ENCODE measurements at places on chromosomes 4 and X.

DNA sequence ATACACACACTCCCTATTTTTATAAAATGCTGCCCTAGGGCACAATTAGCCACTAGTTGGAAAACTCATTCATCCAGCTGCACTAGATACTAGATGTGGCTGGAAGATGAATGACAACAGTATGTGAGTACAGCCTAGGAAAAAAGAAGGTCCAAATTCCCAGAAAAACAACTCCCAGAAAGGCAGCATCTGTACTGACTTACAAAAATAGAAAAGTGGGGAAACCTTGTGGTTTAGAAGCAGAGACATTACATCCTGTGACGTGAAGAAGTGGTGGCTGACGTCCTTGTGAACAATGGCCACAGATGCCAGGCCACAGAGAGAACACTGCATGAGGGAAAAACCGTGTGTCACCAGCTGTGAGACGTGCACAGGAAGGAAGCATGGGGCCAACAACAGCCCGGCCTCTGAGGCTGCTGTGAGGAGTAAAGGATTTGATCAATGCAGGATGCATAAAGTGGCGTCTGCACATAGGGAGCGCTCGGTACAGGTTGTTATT is 81.2 kb downstream of the SPRY1 start:
- DNase-seq, result peak; percentile 17

DNA sequence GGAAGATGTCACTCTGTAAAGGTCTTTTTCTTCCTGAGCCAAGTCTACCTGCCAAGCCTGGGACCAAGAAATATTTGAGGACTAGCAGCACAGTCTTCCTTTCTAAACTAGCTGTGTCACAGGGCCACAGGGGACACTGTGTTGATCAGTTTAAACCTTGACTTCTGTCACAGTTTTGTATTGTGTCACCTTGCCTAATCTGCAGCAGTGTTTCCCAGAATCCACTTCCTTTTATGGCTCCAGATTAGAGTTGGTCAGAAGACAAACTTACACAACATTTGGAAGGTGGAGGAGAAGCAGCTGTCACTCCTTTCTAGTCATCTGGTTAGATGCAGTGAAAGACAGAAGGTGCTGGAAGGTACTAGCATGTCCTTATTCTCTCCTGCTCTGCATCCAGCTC is 143.1 kb upstream of the BCOR start:
- DNase-seq, result no peak

DNA sequence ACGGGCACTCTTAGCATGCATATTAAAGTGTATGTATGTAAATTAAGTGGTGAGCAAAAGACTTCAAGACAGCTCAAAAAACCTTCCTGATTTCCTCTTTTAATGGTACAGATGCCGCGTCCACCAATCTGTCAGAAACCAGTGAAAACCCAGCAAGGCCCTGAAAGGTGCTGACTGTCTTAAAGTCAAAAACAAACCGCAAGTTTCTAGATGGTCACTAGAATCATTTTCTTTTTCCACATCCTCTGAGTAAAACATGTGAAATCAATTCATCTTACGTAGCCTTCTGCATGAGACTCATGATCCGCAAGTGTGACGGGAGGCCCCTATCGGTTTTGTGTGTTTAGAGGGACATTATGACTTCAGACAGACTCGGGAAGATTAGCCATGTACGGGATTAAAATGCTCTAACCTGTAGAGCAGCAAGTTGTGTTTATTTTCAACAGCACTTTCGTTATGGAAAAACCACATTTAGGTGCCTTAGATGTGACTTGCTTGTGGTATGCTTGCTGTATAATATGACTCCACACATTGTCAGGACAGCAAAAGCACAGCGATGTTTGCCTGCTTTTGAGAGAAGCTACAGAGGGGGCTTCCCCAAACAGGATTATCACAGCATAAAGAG is 88.2 kb upstream of the STS start:
- DNase-seq, result no peak

DNA sequence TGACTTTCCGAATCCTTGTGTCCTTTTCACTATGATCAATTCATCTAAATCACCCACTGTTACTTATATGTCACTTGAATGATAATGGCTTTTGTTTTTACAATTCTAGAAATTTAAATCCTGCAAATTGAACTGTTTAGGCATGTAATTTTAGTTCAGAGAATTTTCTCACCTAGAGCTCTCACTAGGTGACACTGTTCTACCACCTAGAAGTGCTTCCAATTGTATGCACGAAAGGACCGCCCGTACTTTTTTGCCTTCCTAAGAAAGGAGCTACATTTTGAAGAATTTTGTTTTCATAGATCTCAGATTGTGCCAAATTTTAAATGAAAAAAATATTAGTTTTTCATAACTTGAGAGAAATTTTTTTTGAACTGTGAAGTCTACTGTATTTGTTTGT is 481.6 kb upstream of the FSTL5 start:
- DNase-seq, result no peak

DNA sequence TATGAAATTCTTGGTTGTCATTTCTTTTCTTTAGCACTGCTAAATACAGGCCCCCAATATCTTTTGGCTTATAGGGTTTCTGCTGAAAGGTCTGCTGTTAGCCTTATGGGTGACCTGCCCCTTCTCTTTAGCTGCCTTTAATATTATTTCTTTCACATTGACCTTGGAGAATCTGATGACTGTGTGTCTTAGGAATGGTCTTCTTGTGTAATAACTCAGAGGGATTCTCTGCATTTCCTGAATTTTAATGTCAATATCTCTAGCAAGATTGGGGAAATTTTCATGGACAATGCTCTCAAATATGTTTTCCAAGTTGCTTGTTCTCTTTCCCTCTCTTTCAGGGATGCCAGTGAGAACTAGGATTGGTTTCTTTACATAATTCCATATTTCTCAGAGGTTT is 292.4 kb downstream of the SLC7A11 start:
- no peak for DNase-seq

DNA sequence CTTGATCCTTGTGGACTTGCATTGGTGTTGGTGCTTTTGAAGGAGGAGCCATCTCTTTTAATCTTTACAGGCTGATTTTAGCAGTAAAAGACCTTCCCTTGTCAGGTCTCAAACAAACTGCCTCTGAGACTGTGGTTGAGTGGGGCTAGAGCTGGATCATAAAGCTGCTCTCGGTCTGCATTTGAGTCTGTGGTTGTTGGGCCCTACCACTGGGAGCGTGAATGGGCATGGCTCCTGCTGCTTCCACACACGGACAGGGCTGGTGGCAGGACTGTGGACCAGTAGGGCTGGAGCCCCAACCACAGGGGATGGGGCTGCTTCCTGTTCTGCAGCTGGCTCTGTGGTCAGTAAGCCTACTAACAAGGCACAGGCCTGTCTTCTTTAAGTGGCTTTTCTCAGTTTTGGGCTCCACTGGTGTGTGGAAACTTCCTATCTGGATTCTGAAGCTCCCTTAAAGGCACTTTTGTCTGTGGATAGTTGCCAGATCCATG is 130.6 kb downstream of the RBM46 start:
- DNase-seq, result no peak

DNA sequence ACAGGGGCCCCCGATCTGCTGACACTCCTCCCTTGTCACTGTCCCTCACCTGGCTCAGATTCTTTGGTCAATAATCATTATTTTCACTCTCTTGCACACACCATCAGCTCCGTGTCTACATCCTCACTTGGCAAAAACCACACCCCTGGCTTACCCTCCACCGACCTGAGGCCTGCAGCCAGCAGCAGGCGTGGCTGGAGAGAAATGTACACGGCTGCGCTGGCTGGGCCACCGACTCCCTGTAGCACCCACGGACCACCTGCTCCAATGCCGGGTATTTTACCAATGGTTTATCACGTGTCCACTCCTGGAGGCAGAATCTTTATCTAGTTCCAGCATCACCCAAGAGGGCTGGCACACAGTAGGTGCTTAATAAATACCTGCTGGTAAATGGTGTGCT is 98.4 kb downstream of the WFS1 start:
- no peak for DNase-seq

GRCh38 chr4:170400361-170400760 is 310.6 kb upstream of the AADAT start:
- no peak for DNase-seq

GRCh38 chrX:57519578-57520118 is 72.2 kb upstream of the ZXDB start:
- no peak for DNase-seq

DNA sequence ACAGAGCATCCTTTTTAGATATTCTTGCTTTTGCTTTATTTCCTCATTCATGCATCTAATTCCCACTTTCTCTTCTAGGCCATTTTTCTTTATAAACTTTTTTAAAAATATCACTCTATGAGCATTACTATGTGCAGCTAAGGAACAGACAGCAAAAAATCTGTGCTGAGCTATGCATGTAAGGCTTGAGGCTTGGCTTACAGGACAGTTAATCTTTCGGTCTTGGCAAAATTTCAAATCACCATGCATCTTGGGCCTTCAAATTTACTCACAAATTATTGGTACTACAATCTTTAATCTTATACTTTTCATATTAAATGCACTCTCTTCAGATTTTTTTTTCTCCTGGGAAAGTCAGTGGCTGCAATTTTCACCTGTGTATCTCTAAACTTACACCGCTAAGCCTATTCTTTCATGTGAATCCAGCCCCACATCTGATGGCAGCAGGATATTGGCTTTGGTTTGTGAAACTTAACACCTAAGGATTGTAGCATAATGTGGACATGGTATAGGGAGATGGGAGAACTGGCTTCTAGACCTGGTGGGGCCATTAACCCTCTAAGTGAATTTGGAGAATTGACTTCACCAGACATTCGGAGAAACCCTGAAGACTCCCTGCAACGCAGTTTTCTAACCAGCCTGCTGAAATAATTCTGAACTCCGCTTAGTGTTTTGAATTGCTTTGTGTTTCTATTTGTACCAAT is 278.3 kb downstream of the SPRY1 start:
- no peak for DNase-seq

DNA sequence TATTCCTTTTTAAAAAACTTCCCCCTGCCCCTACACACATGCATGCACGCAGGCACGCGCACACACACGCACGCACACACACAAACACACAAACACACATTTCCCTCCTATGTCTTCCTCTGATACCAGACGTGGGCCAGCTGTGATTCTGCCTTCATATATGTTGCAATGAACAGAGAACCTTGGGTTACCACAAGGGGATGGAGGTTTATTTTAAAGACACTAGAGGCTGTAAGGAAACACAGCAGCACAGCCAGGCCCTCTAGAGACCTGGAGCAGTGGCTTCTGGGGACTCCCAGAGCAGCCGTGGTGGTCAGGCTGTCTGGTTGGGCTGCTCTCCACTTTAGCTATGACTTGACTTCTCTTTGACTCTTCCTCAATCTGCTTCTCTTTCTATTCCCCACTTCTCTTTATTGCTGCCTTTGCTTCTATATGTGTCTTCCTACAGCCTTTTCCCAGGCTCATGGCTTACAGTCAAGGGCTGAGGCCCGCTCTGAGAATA is 3.2 kb upstream of the TLR10 start:
- no peak for DNase-seq

DNA sequence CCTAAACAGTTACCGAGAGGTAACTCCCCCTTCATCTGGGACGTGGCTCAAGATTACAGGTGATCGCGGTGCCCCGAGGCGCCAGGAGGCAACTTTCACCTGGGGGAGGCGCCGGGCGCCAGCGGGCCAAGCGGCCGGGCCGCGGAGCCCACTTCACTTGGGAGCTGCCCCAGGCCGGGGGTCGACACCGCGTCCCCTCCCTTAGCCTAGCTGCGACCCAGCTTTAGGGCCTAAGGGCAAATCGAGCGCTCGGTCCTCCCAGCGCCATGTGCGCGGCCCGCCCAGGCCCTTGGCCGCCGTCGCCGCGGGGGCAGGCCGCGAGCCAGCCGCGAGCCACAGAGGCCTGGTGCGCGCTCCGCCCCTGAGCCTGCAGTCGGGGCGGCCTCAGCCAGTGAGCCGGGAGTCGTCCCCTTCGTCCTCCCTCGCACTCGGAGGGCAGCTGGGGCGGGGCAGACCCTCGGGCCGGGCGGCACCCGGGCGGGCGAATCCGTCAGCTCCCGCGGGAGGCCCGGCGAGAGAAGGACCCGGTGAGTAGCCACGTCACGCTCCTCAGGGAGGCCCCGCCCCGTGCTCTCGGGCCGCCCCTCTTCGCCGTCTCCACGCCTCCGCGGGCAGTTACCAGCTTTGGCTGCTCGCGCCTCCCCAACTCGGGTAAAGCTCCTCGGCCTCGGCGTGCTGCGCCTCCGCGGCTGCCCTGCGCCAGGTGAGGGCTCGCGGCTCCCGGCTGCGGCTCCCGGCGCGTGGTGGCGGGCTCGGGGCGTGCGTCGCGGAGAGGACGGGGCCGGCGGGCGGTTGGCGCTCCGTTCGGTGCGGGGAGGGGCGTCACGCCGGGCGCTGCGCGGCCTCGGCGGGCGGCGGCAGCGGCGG is at the start of gene LARP1B:
TSS of gene LARP1B (plus strand) at position 614 of the 867 bp plus-strand sequence. CDS start 13,640 bp downstream, outside the sequence.
- peak; percentile 94 for DNase-seq

DNA sequence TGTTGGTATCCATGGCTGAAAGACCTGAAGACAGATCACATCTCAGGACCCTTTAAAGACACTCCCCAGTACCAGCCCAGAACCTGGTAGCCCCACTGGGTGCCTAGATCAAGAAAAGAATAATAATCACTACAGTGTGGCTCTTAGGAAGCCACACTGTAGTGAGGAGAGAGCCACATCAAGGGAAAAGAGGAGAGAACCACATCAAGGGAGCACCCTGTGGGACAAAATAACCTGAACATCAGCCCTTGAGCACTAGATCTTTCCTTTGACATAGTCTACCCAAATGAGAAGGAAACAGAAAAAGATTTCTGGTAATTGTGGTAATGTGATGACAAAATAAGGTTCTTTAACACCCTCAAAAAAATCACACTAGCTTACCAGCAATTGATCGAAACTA is 15.3 kb downstream of the RTL3 start:
- DNase-seq, result no peak

- no peak for DNase-seq
These were observed 520.1 kb upstream of the GALNT7 start for GRCh38 chr4:172648471-172648870.

DNA sequence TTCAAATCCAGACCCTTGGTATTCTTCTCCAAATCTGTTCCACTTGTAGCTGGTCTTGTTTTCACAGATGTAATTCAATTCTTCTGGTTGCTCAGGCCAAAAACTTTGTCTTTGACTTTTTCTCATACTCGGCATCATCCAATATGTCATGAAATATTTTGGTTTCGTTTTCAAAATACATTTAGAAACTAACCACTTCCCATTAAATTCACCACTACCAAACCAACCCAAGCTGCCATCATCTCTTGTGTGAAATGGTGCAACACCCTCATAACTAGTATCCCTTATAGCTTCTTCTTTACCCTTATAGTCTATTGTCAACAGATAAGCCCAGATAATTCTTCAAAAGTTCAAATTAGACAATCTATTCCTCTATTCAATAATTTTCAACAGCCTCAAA is 192.1 kb downstream of the PRR32 start:
- DNase-seq, result no peak

GRCh38 chrX:51614353-51615012 is 4.2 kb downstream of the CENPVL3 start:
- DNase-seq, result peak; percentile 20

DNA sequence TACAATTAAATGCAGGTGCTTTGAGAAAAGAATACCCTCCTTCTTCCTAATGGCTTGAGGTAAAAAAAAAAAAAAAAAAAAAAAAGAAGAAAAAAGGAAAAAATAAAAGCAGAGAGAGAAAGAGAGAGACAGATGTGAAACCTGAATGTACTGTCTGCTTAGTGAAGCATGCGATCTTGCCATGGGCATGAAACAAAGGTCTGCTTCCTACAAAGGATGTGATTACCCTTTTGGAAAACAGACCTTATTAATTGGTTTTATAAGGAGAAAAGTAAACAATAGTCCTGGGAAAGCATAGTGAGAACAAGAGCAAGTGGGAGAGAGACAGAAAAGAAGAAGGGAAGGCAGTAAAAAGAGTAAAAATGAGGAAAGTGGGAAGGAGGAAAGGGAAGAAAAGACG is 526.1 kb upstream of the PABPC4L start:
- no peak for DNase-seq
